NCI-H1694 (cell line): ENCODE measurements at places on chromosomes 5 and 9.

GRCh38 chr9:76643399-76644117 is 120.7 kb upstream of the PCA3 start:
- DNase-seq, result no peak

DNA sequence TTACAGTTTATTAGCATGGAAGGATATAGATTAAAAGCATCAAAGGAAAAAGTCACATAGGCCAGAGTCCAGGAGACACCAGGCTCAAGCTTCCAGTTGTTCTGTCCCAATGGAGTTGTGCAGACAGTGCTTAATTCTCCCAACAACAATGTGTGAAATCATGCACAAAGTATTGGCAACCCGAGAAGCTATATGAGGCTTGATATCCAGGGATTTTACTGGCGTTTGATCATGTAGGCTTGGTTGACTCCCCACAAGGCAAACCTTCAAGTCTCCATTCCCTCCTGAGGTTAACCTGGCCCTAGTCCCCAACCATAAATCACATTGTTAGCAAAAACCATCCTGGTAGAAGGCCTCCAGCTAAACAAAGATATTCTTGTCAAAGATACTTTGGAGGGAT is 141.5 kb downstream of the ADAMTS19 start:
- no peak for DNase-seq

- DNase-seq, result no peak
These were observed 36.3 kb downstream of the VCP start for GRCh38 chr9:35035851-35036701.

DNA sequence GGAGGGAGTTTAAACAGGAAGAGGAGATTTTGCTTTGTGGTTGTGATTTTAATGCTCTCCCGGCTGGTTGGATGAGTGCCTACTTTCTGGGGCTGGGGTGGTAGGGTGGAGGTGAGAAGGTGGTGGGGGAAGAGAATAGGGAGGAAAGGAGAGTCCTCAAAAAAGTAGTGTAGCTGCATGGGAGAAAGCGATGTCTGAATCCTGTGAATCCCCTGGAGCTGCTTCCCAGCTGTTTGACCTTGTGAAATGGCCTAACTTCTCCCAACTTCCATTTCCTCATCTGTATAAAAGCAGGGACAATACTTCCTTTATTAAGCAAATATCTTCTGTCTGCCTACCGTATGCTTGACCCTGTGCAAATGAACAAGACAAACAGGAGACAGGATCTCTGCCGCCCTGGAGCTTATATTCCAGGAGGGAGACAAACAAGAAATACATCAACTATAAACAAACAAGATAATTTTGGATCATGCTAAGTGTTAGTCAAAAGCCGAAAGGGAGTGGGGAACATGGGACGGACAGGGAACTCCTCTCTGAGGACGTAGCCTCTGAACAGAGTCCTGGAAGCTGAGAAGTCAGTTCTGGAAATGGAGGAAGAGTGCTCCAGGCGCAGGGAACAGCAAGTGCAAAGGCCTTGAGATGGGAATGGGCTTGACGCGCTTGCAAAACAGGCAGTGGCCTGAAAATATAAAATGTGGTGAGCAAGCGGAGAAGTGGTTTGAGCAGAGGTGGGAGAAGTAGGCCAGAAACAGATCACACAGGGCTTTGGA is 103.5 kb downstream of the SPRY4 start:
- no peak for DNase-seq

- no peak for DNase-seq
These were observed 119.2 kb downstream of the MSX2 start for GRCh38 chr5:174843263-174844250.

DNA sequence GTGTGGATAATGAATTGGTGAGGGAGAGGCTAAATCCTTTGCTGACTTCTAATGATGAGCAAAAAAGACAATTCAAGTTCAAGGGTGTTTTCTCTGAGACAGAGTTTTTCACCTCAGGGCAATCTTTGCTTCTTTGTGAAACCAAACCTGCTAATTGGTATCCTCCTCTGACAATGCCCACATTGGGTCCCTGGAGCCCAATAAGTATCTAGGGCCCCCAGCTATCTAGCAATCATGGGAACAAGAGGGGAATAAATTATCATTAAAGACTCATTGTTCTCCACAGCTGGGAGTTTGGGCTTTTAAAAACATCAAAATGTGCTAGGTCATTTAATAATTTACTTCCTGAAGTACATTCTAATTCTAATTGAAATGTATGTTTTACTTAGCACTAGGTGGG is 227.3 kb downstream of the TMEM167A start:
- DNase-seq, result no peak

- no peak for DNase-seq
These were observed 48.8 kb upstream of the SLC25A51 start for GRCh38 chr9:37952731-37953130.

GRCh38 chr9:120875954-120876841 is 790 bp downstream of the PHF19 start:
- DNase-seq, result no peak

DNA sequence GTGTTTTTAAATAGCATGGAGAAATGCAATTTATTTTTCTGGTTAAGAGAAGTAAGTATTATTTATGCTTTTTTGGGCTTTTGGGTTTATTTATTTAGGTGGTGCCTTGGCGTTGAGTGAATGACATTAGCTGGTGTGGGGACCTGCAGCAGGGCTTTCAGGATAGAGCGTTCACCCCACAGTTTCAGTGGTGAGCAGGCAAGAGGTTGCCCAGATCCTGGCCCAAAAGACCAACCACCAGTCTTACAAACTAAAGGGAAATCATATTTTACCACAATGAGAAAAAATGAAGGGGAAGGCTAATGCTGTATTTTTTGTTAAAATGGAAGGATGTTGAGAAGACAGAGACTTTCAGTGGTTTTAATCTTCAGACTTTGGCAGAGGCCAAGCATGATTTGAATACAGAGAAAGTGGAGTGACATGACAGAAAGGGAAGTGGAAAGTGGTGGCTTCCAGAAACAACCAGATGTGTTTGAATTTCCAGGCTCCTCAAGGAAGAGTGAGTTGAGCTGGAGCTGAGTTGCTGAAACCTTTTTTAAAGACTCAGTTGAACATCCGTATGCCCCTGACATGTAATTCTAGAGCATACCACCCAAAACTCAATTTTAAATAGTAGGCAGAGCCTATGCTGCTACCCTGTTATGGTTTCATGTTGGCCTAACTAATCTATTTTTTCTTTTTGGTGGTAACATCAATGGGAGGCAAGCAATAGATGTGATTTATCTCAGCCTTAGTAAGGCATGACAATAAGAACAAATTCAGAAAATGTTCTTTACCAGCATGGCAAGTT is 94.8 kb downstream of the AOPEP start:
- no peak for DNase-seq

GRCh38 chr9:128168731-128169308 is 8.8 kb downstream of the BBLN start:
- DNase-seq, result no peak

DNA sequence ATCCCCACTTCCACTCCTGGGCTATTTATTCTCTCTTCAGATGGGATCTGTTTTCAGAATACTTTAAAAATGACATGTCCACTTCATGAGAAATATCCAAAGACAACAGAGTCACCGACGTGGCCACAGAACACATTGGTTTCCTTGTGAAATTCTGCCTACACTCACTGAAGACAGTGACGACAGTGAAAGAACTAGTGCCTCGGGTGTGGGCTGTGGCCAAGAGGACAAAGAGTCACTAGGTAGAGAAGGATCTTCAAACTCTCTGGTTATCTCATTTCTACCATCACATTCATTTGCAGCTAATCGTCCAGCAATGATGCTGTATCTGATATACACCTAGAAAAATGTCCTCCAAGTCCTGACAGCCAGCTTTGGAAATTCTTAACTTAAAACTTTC is 59.1 kb downstream of the HABP4 start:
- DNase-seq, result no peak
